GM12864 (cell line): ENCODE measurements at places on chromosomes 2 and 18.

- DNase-seq = no peak
Observed at GRCh38 chr2:165636959-165637358, 157.1 kb downstream of the GALNT3 start.

DNA sequence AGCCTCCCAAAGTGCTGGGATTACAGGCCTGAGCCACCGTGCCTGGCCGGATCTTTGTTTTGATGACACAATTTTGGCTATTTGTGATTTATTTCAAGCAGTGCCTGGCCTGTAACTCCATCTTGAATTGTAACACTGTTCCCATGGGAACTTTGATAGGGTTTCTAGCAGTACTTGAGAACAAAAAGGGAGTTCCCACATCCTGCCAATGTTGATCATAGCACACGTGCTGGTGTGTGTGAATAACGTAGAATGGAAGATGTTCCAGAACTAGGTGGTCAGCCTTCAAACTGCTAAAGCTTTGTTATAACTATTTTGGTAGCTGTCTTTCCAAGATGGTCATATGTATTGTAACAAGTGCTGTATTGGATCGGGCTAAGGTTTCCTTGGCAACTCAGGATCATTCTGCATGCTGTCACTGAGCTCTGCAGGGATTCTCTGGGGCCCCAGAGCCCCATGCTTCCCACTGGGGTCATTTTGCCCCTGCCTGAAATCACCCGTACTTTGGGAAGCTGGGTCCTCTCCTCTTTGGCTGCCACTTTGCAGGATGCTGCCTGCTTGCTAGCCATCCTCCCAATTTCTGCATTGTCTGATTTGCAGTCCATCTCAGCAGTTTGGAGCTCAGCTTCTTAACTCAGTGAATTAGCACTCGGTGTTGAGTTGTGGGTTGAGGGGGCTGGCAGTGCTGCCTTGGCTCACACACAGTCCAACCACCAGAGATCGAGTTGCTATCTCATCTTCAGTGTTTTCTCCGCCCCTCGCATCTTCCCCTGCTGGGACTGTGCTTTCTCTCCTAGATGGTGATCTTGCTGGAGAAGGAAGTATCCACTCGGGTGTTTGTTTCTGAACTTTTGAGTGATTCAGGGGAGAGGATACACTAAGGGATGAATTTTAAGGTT, 26.8 kb downstream of the SH3RF3 start:
- DNase-seq = no peak

- no peak for DNase-seq
Observed at GRCh38 chr2:142531377-142531776, 346.1 kb upstream of the KYNU start.

GRCh38 chr18:12287131-12287681, 20.8 kb upstream of the TUBB6 start:
- DNase-seq = no peak

DNA sequence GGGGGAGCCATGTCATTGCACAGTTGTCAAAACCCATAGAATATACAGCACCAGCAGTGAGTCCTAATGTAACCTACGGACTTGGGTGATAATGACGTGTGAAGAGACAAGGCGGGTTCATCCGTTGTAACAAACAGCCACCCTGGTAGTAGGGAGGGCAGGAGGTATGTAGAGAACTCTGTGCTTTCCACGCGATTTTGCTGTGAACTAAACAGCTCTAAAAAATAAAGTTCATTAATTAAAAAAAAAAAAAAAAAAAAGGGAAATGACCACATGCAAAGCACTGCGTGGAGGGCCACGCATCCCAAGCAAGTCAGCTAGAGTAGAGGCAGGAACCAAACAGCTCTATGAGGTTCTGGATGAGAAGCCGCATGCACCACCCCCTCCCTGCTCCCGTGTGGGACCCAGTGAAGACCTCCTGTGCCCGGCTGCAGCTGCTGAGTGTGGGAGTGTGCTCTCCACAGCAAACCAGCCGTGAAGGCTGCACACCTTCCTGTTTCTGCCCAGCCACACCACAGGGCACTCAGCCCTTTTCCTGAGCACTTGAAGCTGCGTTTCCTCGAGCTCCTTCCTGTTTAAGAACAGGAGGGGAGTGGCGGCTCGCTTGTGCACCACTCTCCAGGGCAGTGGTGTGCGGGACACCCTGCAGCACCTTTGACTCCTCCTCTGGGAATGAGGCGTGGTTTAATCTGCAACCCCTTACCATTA, 65.6 kb downstream of the ODC1 start:
- DNase-seq = no peak

DNA sequence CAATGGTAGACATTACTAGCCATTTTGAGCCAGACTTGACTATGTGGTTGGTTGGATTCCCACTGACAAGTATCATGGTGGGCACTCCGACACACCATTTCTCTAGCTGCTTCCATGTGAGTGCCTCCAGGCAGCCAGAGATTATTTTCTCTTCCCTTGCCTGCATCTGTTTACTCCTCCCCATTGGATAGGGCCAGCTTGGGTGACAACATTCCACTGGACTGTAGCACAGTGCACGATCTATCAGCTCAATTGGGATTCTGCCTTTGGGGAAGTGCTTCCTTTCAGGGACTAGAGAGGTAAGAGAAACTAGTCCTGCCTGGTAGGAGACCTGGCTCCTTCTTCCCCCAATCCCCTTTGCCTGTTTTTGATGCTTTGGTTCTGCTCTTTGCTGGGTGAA, 49.0 kb upstream of the MAP4K3 start:
- no peak for DNase-seq

DNA sequence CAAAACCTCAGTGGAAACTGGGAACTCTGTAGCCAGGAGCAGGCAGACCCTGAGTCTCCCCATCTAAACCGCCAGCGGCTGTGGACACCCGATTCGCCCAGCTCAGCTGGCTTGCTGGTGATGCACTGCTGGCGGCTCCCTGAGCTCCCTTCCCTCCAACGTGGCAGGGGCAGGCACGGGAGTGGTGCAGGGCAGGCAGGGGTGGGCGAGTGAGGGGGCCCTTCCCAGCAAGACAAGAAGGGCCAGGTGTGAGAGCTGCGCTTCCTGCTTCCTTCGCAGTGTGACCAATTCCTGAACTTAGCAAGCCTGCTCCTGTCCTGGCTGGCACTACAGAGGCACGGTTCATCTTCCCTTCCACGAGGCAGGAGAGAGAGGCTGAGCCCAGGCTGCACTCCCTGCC, 12.3 kb upstream of the SEMA4C start:
- DNase-seq = no peak

- DNase-seq = no peak
Observed at GRCh38 chr2:9343524-9343923, 79.8 kb downstream of the ITGB1BP1 start.

- DNase-seq = no peak
Observed at GRCh38 chr2:241310917-241311566, 4.4 kb downstream of the HDLBP start.

- DNase-seq = no peak
Observed at GRCh38 chr2:206982360-206982955, 43.1 kb downstream of the CPO start.

DNA sequence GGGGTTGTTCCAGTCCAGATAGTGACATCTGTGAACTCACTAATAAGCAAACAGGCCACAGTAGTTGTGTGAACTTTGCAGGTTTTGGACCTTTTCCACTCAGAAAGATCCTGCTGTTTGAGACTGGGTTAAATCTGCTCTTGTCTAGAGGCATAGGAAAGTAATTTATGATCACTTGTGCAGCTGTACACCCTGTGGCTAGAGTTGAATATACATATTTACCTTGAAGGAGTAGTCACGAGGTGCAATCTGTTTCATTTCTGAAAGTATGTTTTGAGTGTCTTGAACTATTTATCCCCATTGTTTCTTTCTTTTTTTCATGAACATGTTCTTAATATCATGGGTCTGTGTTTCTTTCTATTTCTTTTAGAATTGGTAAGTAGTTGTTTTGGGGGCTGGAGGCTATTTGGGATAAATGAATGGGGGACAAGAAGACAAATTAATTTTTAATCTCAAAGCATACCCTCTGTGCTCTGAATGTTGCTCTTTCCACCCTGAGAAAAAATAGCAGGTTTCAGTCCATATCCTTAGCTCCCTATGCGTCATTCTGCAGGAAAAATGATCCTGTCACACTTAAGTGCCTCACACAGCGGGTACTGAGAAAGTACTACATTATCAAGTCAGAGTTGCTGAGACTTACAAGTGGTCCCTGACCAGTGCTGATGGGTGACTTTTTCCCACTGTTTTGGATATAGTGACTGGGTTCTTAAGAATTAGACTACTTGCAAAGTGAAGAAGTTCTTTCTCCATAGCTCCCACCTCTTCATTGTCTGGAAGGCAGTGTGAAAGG, 28.2 kb downstream of the DCC start:
- DNase-seq = no peak

DNA sequence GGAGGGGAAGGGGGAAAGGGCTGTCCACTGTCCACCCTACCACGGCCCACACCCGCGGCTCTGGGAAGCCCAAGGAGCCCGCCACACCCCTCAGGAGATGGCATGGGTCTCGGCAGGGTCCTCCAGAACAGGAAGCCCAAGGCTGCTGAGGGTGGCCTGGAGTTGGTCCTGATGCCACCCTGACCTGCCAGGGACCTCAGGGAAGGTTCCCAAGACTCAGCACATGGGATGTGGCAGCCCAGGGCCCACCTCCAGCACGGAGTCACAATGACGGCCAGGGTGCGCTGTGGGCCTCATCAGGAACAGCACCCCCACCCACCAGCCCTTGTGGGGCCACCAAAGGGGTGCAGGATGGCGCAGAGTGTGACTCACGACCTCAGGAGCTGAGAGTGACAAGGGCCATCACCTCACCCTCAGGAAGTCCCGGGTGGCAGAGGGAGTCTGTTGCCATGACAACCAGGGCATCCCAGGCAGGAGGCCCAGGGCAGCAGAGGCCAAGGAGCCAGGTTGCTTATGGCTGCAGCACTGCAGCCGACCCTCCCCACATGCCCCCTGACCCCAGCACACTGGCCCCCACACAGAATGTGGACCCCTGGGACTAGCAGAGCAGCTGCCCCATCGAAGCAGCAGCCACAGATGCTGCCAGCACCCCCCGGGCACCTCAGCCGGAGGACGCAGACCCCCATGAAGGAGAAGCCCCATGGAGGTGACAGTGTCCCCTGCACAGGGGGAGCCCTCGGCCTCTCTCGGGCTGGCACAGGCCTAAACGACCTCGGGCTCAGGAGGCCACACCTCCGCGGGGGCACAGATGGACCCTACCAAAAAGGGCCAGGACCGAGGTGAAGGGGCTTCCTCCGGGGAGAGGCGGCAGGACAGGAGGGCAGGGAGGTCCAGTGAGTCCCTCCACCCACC, 34.3 kb downstream of the KIF1A start:
- DNase-seq = no peak

- no peak for DNase-seq
Observed at GRCh38 chr2:239871481-239872435, 153.4 kb downstream of the NDUFA10 start.

DNA sequence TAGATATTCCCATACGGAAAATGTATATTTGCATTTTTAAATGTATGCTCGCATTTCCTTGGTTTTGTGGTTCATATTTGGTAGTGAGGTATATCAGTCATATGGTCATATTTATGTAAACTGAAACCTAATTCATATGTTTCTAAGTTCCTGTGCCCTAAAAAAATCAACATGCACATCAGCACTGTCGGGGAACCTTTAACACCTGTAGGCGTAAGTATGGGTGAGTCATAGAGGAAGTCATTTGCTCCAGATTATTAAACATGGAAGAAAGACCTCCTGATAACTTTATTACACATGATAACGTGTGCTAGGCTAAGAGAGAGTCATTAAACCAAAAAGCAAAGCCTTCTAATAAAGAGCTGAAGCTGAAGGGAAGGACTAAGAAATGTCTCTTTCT, 437.7 kb downstream of the NRXN1 start:
- no peak for DNase-seq

DNA sequence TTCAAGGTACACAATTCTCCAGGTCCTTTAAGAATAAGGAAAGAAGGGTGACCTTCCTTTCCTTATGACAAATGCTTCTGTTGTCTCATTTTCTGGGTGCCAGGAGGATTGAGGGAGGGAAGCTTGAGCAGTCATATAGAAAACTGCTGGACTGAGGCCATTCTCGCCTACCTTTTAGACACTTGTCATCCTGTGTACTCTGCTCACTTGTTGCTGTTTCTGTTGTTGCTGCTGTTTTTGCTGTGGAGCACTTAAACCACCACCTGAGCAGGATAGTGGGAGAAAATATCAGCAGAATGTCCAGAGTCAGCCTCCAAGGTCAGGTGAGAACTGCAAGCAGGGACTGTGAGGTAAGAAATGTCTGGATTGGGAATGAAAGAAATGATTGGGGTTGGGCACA, 2.8 kb downstream of the DNAJC5G start:
- DNase-seq = no peak

- no peak for DNase-seq
Observed at GRCh38 chr18:23725827-23726661, 36.8 kb downstream of the LAMA3 start.

GRCh38 chr18:63374540-63374939, 7.5 kb upstream of the KDSR start:
- DNase-seq = no peak

GRCh38 chr2:191679818-191680600, 2.1 kb downstream of the NABP1 start:
- DNase-seq = peak; percentile 64

DNA sequence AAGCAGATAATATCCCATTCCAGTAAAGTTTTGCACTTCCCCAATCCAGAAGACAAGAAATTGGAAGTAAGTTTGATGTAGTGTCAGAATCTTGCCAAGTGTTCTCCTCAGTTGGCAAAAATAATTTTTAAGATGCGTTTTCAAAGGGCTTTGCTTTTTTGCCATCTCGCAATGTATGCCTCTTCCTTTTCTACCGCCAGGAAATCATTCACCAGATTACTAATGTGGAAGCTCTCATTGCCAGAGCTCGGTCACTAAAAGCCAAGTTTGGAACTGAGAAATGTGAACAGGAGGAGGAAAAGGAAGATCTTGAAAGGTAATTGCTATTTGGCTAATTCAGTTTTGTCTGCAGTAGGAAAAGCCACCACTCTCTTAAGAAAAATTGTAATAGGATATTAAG, 110.7 kb downstream of the RAB3GAP1 start:
- DNase-seq = no peak

DNA sequence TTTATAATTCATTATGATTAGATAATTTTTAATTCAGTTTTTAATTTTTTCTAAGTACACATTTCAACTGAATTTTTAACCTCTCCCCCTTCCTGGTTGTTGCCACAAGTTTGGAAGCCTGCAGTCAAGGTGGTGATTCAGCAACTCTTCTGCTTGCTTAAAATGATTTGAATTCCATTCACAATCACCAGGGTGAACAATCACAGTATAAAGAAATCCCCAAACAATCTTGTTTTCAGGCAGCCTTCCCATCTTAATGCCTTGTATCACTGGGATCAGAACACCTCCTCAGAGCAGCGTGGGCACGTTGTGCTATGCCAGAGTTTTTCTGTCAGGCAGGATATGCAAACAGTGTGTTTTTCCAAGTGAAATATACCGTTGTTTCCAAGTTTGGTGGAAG, 46.7 kb upstream of the BARD1 start:
- DNase-seq = no peak

DNA sequence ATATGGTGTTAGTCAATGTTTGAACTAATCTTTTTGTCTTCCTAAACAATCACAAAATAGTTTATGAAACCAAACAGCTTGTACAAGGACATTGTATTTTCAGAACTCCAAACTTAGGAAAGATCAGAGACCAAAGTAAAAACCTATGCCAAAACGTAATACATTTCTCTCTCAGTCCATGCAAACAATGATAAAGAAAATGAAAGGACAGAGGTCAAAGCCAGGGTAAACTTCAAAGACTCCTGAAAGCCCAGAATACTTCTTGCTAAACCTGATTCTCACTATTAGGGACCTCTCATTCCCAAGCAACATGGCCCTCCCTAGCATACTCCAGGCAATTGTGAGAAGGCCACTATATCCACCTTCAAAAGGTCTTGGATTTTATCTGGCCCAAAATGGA, 105.1 kb upstream of the GALNT5 start:
- DNase-seq = no peak
